ENCODE measurements at places on chromosomes 3 and 15.
A peak's percentile ranks its signal among the peaks of the same experiment; 100 is the strongest.

- no peak for DNase-seq
Measured at GRCh38 chr3:35641920-35642527, 2.7 kb downstream of the ARPP21 start.

GRCh38 chr3:57652203-57652602, 40.7 kb downstream of the DENND6A start:
- DNase-seq, result no peak

DNA sequence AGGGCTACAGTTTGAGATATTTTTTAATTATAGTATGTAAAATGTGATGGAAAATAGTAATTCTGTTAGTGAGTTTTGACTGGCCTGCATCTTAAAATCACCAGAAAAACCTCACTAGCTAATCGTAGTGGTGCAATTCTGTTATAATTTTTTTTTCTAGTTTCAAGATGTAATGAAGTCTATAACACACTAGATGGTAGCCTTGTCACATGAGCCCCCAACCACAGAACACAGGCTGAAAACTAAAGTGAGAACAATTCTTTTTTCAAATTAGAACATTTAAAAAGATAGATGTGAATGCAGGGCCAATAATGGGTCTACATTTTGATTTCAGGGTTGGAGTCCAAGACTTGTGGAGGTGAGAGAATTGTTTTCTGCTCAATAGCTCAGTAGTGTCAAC, 83.3 kb upstream of the KCNH8 start:
- no peak for DNase-seq

DNA sequence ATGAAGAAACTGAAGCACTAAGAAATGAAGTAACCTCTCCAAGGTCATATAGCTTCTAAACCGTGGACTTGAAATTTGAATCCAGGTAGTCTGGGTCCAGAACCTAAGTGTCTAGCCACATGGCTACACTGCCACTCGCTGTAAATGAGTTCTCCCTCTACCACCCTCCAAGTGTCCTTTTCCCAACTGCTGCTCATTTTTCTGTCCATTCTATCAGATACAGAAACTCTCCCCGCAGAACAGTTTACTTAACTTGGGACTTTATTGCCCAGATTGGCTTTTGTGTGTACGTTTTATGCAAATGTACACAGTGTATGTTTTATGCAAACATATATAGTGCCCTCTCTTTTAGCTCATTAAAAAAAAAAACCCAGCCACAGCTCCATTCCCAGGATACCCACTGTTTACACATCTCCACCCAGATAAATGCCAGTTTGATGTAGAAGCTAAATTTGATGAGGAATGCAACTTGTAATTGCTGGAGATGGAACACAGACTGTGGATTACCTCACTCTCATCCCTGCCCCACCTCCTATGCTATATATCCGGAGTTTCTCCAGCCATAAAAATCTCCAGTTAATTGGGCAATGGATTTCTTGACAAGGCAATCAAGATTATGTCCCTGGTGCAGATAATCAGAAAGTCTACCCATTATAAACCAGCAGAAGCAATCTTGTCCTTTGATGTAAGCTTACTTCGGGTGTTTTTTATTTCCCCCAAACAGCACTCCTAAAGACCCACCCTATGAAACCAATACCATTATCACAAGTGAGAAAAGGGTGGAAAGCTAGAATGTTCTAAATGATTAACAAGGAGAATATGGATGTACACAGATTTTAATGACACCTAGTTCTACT, 42.0 kb downstream of the THBS1 start:
- DNase-seq, result no peak

DNA sequence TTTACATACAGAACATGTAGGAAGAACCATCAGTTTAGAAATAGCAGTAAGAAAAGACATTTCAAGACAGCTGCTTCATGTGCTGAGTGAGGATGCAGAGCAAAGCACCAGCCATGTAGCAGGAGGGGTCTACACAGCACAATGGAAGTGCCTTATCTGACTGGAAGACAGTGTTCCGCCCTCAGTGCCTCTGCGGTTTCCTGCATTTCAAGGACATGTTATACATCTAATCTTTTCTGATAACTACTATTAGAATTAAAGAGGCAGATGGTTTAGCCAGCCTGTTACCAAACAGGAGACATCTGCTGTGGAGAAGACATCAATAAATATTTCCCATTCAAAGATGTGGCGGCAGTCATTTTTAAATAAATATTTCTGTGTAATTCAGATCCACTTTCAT, 10.6 kb downstream of the LSG1 start:
- DNase-seq, result no peak

DNA sequence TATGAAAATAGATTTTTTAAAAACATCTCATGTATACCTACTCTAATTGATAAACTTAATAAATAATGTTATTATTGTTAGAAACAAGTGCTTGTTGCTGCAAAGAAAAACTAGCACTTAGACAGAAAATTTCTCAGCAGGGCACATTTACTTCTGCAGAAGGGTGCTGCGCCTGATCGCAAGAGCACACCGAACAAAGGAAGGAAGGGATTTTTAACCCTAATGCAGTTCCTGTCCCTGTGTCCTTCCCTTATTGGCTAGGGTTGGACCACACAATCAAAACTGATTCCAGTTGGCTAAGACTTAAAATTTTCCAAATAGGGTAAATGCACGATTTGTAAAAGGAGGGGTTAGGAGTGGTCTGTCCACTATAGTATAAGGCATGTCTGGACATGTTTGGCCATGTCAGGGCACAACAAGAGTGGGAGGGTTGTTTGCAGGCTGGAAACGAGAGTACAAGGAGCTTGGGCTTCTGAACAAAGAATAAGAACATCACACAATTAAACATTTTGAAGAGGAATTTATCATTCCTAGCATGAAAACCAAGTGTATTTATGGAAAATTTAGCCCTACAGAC, 4.7 kb downstream of the DTWD1 start:
- DNase-seq, result no peak

DNA sequence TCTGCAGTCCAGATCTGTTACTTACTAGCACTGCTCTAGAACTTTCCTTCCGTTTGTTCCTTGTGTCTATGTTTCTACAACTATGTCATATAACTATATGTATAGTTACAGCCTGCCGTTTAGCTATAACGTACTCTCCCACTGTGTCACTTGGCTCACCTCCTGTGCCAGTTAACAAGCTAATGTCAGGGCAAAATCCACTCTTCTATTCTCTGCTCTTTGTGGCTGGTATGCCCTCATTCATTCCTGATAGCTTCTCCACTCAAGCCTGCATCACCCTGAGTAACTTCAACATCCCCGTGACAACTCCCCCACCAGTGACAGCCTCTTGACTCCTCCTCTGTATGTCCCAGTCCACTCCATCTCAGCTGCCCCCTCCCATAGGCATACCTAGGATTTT, 229.2 kb downstream of the TJP1 start:
- no peak for DNase-seq

- DNase-seq, result no peak
Measured at GRCh38 chr15:96321639-96322535, 8.6 kb upstream of the NR2F2 start.

GRCh38 chr3:3335903-3336302, 156.4 kb upstream of the CRBN start:
- DNase-seq, result no peak

DNA sequence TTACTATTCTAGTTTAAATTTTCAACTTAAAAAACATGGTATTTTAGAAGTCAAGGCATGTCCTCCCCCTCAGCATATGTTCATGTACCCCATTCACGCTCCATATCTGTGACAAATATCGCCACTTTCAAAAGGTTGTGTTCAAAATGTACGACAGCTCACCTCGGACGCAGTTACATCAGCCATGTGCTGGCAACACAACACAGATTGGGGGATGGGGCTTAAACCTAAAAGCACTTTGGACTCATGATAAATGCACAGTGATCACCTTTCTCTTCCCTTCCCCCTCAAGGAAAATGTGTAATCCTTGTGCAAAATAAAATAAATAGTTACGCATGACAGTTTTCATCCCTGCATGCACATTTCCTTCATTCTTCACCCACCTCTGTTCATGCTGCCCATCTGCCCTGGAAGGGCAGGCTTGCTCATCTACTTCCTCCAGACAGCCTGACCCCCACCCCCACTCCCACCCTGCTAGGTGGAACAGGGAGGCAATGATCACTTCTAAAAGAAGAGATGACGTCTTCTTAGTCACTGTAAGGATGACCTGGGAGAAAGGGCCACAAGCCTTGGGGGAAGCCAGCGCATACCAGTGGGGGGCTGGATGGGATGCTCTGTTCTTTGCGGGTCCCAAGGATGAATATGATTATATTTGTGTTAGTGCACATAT, 271.4 kb upstream of the SEMA6D start:
- no peak for DNase-seq

GRCh38 chr3:71754610-71755253, 1.1 kb downstream of the GPR27 start:
- no peak for DNase-seq

DNA sequence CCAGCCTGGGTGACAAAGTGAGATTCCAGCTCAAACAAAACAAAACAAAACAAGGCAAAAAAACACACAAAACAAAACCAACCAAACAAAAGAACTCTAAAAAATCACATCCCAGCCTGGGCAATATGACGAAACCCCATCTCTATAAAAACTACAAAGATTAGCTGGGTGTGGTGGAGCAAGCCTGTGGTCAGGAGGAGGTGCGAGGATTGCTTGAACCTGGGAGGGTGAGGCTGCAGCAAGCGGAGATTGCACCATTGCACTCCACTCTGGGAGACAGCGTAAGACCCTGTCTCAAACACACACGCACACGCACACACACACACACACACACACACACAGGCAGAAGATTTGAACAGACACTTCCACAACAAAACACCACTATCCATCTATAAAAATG, 99.6 kb downstream of the SHQ1 start:
- no peak for DNase-seq

- no peak for DNase-seq
Measured at GRCh38 chr15:25789616-25789999, 73.5 kb downstream of the ATP10A start.

DNA sequence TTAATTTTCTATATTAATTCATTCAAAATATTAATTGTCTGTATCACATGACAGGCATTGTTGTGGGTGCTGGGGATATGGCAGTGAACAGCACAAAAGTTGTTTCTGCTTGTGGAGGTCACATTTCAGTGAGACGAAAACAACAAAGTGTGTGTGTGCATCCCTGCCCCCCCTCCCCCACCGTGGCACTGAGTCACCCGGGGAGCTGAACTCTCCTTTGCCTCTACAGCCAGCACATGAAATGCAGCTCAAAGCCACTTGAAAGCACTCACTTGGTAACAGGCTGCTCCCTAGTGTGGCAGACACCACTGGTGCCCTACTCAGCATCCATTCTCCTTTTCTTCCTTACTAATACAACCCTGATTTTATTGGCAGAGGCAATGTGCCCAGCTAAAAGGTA, 16.9 kb upstream of the SCAMP5 start:
- DNase-seq, result peak; percentile 26

DNA sequence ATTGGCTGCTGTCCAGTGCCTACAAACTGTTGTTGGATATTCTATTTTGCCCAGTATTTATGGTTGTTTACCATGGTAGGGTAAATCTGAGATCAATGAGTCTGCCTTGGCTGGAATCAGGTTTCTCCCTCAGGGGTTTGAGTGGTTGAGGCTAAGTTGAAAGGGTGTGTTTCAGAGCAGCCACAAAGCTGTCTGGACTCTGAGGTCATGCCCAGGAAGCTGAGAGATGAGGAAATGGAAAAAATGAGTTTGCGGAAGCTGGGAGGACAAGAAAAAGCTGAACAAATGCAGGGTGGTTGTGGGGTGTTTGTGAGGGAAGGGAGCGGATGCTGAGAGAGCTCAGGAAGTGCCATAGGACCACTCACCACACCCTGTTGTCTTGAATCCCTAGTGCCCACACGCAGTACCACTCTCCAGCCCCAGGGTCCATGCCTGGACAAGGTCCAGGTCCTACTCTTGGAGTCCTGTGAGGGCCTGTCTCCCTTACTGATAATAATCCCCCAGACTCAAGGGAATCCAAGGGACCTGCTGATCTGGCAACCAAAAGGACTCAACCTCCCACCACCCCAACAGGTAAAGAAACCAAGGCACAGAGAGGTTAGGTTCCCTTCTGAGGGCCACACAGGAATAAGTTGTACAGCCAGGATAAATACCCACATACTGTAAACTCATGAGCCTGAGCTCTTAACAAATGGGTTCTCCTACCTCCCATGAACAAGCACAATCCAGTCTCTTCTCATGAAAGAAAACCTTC, 81.6 kb downstream of the PPCDC start:
- DNase-seq, result peak; percentile 17

DNA sequence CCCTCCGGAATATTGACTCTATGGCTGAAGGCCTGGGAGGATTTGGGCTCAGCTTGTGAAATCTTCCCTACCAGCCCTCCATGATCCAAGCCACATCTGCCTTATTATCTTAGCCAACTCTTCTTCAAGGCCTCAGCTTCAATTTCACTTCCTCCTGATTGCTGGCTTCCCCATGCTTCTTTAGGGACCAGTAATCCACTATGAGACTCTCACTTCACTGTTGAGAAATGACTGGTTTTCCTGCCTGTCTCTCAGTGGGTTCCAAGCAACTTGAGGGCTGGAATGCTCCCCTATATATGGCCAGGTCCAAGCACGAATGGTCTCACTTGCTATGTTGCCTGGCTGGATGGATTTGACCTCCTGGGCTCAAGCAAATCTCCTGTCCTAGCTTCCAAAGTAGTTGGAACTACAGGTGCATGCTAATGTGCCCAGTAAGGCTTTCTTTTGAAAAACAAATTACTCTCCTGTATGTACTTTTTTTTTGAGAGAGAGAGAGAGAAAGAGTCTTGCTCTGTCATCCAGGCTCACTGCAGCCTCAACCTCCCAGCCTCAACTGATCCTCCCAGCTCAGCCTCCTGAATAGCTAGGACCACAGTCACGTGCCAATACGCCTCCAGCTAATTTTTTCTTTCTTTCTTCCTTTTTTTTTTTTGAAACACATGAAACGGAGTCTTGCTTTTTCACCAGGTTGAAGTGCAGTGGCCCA, 7.9 kb upstream of the PIK3CB start:
- no peak for DNase-seq

DNA sequence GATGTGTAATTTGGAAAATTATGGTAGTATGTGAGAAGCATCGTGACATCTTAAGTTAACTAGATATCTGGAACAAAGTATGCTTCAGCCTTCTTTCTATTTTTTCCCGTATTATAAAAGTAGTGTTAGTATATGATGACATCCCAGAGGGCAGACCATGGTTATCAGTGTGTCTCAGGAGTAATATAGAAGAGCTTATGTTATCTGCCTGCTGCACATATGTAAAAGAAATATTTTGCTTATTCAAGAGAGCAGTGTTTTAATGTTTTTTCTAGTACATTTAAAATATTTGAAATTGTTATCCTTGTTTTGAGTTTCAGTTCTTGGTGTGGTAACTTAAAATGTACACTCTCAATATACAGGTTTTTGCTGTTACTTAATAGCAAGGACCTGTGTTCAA, 24.1 kb downstream of the PLCL2 start:
- no peak for DNase-seq

- DNase-seq, result no peak
Measured at GRCh38 chr3:15844889-15845288, 47.1 kb upstream of the ANKRD28 start.
